Activated naive CD8-positive, alpha-beta T cell treated with anti-CD3 and anti-CD28 coated beads for 36 hours (primary cell): ENCODE measurements at places on chromosomes 6 and 20. TPM values are rescaled to one million over a fixed set of nuclear protein-coding genes. Genes with fewer than 3 reads are reported as not detected.

GRCh38 chr6:151286214-151286613, 46.4 kb downstream of the AKAP12 start:
- DNase-seq, result no peak
- no peak overlapping the region for H3K27ac ChIP-seq
- H3K4me1 ChIP-seq, result peaks cover 17% of the 10 kb centered on the region
- no peaks in the 10 kb centered on the region for H3K36me3 ChIP-seq

- DNase-seq, result no peak
- H3K27me3 ChIP-seq, result no peaks in the 10 kb centered on the region
- H3K4me3 ChIP-seq, result no peak overlapping the region
These were observed 27.8 kb upstream of the RNF144B start for GRCh38 chr6:18359237-18359885.

GRCh38 chr6:63573899-63574553, 1.7 kb downstream of the LOC128125822 start:
- peaks cover 18% of the 10 kb centered on the region for H3K36me3 ChIP-seq
- peak overlapping the region; percentile 94 for H3K27ac ChIP-seq
- no peaks in the 10 kb centered on the region for H3K27me3 ChIP-seq
- peak overlapping the region; percentile 95 for H3K4me3 ChIP-seq
- peak; percentile 28 for DNase-seq

- no peak overlapping the region for H3K27ac ChIP-seq
- DNase-seq, result no peak
- no peaks in the 10 kb centered on the region for H3K4me1 ChIP-seq
- H3K27me3 ChIP-seq, result no peaks in the 10 kb centered on the region
- H3K36me3 ChIP-seq, result no peaks in the 10 kb centered on the region
- H3K4me3 ChIP-seq, result no peak overlapping the region
These were observed 154.6 kb downstream of the SOBP start for GRCh38 chr6:107644513-107644912.

DNA sequence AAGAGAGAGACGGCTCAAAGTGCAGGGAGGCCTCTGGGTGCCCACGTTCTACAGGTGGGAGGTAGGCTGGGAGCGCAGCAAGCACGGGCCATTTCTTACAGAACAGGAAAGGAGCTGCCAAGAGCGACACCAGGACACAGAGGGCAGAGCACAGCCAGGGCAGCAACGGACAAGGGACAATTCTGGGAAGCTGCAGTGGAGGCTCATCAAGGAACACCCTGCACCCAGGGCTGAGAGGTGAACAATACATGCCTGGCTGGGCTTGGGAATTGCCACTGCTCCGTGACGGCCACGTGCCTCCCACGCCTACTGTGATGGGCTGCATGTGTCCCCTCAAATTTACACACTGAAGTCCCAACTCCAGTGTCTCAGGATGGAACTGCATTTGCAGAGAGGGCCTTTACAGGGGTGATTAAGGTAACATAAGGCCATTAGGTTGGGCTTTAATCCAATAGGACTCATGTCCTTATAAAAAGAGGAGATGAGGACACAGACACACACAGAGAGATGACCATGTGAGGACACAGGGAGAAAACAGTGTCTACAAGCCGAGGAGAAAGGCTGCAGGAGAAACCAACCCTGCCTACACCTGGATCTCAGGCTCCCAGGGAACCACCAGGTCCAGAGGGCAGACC, 13.6 kb downstream of the SERPINB6 start:
- peak overlapping the region; percentile 18 for H3K27ac ChIP-seq
- no peak for DNase-seq
- peak overlapping the region; percentile 30 for H3K4me3 ChIP-seq

- H3K4me3 ChIP-seq, result peak overlapping the region; percentile 100
- H3K36me3 ChIP-seq, result peaks cover 59% of the 10 kb centered on the region
- H3K27me3 ChIP-seq, result no peaks in the 10 kb centered on the region
- H3K27ac ChIP-seq, result peak overlapping the region; percentile 92
- DNase-seq, result peak; percentile 51
These were observed 2.3 kb downstream of the CCND3 start for GRCh38 chr6:41939176-41939847.

- H3K4me1 ChIP-seq, result peaks cover 75% of the 10 kb centered on the region
- DNase-seq, result peak; percentile 61
- peak overlapping the region; percentile 93 for H3K27ac ChIP-seq
- peaks cover 40% of the 10 kb centered on the region for H3K36me3 ChIP-seq
- no peaks in the 10 kb centered on the region for H3K27me3 ChIP-seq
- peak overlapping the region; percentile 88 for H3K4me3 ChIP-seq
These were observed 24.6 kb downstream of the RIPOR2 start for GRCh38 chr6:24910961-24911725.

OPN5 gene
- not detected for total RNA-seq

ZSWIM3 gene
- 3.5 TPM for total RNA-seq
